Left ventricle myocardium inferior (tissue), 1 donor: ENCODE measurements at places on chromosomes 5 and 9.

DNA sequence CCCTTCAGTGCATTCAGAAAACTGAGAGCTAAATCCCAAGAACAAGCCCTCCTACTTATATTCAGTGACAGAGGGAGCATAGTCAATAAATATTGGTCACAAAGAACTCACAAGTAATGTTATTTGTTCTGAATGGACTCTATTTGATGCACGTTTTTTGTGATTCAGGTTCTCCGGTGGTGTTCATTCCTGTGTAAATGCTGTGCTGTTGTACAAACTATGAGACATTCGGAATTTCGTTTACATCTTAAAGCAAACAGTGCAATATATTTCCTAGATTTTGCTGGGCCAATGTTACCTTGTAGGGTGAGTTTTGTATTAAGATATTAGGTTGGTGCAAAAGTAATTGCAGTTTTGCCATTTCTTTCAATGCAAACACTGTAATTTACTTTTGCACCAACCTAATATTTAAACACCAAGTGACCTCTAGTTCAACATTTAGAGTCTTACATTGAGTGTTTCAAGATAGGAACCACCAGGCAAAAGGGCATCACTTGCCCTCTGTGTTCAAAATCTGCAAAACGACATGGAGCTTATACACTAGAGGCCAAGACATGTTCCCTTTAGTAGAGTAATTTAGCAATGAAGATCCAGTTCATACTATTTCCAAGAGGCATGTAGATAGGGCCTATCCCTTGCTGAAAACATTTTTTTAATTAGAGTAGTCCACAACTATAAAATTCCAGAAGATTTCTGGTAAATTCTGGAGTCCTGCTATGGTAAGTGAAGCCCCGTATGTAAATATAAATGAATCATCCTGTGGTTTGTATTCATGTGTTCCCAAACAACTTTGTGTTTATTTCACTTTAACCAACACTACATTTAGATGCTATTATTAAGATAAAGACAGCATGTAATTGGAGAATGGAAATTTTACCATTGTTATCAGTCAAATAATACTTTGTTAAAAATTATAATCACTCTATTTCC lies 444.0 kb upstream of the PTGER4 start:
- no peak for DNase-seq

DNA sequence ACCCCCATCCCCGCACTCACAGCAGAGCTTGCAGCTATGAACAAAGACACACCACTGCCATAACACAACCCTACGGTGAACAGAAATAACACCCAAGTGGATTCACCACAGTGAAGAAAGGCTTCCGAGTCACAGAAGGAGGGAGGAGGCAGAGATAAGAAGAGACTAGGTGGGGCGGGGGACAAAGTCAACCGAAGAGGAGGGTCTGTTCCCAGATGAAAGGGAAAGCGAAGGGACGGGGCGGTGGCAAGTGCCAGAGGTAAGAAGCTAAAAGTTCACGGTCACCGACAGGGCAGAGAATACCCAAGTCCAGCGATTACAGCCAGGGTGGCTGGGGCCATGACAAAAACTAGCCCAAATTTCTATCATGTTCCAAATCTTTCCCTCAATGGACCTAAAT lies 21.0 kb downstream of the EPB41L4B start:
- DNase-seq, result no peak

DNA sequence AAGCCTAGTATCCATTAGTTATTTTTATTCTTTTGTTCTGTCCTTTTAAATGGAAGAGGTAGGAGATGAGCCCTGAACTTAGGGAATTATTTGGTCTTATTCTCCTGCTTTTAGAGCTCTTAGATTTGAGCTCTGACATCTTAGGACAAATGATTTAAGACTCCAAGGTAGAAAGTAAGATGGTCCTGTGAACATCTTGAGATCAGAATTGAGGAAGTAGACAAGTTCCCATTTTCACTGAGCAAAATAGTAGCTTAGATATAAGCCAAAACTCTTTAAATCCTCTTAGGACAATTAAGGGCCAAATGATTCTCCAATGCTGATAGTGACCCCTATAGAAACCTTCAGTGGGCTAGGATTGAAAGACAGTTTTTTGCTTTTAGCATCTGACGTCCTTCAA lies 53.0 kb upstream of the RUSC2 start:
- DNase-seq, result no peak

DNA sequence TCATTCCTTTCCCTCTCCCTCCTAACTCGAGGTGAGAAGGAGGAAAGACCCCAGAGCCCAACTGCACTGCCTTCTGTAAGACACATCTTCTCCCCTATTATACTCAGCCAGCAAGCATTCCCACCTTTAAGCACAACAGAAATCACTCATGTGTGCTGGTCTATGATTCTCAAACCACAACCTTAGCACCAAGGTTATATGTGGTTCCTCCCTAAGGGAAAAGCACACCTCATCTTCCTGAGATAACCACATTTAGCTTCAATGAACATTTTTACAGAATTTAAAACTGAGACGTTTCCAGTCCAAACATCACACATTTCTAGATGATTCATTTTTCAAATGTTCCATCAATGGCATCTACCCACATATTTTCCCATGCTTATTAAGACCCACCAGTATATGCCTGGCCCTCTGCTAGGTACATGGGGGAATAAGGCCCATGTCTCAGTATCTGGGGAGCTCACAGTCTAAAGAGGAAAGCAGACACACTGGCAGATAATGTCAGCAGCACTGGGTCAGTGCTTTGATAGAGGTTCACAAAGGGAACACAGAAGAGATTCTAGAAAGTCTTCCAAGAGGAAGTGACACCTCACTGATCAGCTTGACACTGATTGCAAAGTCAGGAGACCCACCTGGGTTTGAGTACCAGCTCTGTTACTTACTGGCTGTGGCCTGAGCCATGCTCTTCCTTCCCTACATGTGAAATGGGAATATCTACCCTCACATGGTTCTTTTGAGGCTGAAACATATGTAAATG lies 245.4 kb downstream of the DENND1A start:
- DNase-seq, result no peak

DNA sequence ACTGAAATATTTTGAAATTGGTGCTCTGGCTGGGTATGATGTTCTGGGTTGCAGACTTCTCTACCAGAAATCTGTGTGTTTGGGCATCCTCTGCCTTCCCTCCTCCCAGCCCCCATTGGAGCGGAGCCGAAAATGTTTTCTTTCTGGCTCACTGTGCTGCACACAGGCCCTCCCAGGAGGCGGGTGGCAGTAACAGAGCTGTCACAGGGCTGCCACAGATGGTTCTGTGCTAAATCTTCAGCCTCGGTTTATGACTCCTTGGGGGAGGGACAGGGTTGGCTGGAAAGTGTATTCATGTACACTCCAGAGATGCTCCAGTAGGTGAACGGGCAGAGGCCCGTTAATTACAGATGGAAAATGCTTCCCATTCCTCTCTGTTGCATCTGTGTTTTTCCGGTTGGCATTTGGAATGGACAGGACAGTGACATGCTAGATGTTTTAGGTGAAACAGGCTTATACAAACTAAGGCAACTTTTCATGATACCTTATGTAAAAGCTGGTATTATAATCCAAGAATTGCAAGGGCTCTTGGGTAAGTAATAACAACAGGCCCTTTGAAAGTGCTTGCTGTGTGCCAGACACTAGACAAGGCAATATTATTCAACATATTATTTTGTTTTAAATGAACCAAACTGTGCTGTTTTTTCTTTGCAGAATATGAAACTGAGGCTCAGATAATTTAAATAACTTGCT lies 180.2 kb downstream of the ADCY2 start:
- DNase-seq, result no peak

GRCh38 chr5:102998224-102998623 lies 121.7 kb downstream of the GIN1 start:
- no peak for DNase-seq

DNA sequence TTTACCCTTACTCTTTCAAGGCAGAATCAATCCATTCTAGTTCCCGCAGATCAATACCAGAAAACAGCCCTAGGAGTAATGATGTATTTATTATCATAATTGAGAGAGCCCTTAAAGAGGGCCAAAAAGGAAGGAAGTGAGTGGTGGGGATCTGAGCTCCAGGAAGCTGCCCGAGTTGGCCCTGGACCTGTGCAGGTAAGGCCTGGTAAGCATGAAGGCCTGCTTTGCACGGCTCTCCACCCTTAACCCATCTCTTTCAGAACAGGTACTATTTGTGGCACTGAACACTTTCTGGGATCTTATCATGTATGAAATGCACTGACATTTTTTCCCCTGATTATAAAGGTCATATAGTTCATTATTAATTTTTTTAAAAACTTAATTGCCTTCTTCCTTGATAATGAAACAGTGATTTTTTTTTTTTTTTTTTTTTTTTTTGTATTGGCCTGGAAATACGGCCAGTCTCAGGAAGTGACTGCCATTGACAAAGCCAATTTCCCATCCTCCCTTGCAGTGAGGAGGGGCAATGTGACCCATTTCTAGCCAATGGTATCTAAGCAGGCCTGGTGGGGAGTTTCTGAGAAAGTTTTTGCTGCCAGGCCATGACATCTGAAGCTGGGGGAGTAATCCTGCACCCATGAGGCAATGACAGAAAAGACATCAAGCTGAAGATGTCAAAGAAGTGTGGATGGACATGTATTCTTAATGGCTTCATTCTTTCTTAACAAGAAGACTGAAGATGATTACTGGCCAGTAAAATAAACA lies 6.3 kb upstream of the MVB12B start:
- DNase-seq, result no peak
